ENCODE measurements at places on chromosomes 5 and 9.

DNA sequence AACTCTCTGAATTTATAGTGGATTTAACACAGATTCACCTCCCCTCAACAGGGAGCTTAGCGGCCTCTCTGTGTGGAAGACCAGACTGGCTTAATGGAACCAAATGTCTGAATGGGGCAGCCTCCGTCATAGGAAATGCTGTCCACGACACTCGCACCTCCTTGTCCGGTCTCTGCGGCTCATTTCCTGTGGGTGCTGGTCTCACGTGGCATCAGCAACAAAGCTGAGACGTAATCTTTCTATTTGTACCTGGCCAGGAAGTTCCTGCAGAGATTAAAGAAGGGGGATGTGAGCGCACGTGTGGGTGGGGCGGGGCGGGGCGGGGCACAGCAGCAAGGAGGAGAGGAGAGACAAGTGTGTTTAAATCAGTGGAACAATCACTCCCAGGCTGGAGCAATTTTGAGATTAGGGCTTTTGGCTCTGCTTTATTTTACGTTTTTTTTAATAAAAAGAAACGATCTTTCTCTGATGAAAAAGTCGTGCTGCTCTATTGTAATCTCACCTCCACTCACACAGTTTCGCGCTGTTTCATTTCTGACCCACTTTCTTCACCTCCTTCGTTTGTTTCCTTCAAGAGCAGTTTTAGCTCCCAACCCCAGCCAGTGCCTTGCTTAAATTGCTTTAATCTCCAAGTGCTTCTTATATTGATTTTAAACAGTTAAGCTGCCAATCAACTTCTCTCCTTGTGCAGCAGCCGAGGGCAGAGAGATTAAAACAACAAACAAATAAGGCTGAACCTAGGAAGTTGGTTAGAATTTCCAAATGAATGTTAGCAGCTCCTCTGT lies 132.2 kb upstream of the ASTN2 start:
- no peak for DNase-seq

DNA sequence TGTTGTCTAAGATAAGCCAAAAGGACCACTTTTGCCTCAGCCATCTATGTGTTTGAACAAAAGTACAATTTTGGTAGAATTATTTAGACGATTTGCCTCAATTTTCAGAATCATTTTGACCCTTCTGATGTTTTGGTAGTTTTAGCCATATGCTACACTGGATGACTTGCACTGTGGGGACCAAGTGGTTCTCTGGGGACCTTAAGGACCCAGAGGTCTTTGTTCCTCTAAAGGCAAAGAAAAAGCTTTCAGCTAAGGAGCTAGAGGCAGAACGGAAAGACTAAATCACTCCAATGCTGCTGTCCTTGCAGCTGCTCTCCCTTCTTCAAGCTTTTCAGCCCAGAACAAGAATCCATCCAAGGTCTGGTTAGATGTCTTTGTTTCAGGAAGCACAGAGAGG lies 51.0 kb upstream of the APC start:
- DNase-seq, result no peak

DNA sequence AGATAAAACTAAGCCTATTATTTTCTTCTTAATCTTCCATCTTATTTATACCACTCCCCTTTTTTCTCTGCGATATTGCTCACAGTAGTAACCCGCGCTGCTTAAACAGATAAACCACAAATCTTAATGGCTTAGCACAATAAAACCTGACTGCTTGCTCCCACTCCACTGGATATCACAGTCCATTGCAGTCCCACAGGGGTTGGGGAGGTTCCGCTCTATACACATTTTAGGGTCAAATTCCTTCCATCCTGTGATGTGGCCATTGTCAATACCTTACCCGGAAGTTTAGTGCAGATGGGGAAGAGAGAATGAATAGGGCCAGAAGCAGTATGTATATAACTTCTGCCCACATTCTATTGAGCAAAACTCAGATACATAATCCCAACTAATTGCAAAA lies 193.7 kb downstream of the RAB3C start:
- DNase-seq, result no peak

GRCh38 chr5:90696153-90696552 lies 137.6 kb downstream of the ADGRV1 start:
- DNase-seq, result no peak

- no peak for DNase-seq
Observed at GRCh38 chr5:71537687-71538086, 49.5 kb upstream of the MCCC2 start.

- DNase-seq, result no peak
Observed at GRCh38 chr5:42720251-42720650, 36.4 kb upstream of the CCDC152 start.

DNA sequence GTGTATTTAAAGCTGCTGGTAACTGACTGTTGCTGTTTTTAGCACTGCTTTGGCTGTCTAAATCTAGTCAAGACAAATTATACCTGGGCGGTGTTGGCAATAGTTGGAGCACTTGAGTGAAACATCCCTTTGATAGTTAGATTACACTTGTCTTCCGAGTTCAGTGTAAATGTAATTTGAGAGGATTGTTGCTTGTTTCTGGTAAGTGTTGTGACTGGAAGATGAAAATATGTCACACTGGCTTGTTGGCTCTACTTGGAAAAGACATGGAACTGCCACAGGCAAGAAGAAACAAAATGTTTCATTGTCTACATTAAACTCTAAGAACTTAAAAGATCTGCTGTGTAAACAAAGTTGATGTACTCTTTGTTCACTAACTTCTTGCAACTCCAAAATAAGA lies 49.2 kb upstream of the PTPRD start:
- no peak for DNase-seq

DNA sequence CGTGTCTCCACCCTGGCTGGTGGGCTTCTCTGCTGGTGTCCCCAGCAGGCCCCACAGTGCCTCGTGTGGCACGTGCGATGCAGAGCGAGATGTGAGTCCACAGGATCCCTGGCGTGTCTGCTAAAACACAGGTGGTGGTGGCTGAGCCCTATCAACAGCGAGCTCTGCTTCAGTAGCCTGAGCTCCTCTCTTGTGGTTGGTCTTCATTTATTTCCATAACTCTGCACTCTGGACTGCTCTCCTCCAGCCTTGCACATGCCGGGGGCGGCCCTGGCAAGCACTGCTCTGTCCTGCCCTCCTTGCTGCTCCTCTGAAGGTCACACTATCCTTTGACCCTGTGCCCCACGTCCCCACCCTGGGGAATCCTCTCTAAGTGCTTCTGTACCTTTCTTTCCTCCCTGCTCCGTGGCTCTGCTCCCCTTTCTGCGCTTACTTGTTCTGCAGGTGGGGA lies 59.2 kb downstream of the NSUN2 start:
- DNase-seq, result no peak

DNA sequence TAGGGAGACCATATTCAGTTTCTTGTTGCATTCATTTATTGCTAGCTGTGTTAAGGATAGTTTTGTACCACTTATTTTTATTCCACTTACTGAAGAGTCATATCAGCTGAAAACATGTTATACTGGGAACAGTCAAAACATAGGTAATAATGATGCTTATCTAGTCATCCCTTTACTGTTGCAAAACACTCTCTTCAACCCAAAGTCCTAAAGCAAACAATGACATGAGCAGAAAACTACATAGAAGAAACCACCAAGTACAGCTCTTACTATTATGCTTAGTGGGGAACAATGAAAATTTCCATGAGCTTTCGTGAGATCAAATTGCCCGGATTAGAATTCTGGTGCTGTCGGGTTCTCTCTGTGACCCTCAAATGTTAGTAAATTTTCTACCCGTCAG lies 681.4 kb downstream of the NR2F1-AS1 start:
- no peak for DNase-seq

DNA sequence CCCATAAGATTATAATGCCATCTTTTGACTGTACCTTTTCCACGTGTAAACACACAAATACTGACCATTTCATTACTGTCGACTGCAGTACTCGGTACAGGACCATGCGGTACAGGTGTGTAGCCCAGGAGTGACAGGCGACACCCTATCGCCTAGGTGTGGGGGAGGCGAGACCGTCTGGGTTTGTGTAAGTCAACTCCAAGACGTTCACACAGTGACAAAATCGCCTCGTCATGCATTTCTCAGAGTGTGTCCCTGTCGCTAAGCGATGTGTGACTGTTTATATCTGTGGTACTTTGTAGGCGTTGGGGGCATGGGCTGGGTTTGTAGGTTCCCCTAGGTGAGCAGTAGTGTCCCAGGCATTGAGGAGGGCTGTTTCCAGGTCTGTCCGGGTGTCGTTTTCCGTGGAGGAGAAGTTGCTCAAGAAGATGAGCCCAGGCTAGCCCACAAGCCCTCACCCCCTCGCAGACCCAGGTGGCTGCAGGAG lies 20.3 kb downstream of the NEK6 start:
- no peak for DNase-seq

- no peak for DNase-seq
Observed at GRCh38 chr5:2696156-2696807, 55.2 kb downstream of the IRX2 start.

All from GM18507 (cell line).